Gastroesophageal sphincter (tissue), 4 donors: ENCODE measurements at places on chromosomes 7 and 10.

GRCh38 chr10:73228247-73228646, 18.8 kb downstream of the DNAJC9 start:
- no peak for ATAC-seq

GRCh38 chr10:62374862-62375710, 917 bp downstream of the ZNF365 start:
- ATAC-seq = no peak

DNA sequence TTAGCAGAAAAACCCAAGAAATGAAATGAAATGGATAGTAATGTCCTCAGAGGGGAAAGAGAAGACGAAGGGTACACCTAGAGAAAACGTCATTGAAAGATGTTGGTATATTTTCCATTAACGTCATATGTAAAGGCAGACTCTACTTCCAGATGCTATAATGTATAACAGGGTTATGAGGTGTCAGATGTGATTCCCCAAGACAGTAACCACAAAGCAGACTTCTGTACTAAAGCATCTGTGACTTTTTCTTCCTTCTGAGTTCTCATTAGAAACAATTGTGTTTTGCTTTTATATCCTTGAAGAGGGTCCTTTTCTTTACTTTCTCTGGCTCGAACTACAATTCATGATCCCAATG, 37.4 kb downstream of the LRRC72 start:
- no peak for ATAC-seq

- ATAC-seq = no peak
Observed at GRCh38 chr10:79049931-79050895, 18.6 kb upstream of the ZMIZ1 start.

DNA sequence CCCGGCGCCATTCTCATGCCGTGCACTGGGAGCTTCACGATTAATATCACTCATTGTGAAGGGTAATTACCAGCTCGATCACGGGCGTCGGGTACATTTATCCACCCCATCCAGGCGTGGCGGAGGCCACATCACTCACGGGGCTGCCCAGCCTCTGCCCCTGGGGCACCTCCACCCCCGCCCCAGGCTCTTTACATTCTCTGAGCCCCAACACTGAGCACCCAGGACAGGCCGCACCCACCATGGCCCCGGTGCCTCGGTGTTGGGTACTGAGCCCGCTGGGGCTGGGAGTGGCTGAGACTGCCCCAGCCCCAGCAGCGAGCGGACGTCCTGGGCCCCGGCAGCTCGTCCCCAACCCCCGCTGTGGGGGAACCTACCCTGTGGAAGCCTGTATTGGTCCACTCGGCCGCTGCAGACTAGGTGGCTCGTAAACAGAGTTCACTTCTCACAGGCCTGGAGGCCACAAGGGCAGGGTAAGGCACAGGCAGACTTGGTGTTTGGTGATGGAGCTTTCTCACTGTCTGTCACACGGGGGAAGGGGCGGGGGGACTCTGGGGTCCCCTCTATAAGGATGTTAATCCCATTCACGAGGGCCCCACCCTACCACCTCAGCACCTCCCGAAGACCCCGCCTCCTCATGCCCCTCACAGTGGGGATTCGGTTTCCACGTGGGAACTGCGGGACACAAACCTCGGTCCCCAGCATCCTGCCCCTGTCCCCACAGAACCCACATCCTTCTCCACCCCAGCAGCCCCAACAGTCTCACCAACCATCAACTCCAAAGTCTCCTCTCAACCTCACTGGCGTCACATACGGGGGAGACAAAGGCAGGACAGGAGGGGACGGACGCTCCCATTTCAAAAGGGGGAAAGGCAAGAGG, 184.1 kb downstream of the ELFN1 start:
- no peak for ATAC-seq

DNA sequence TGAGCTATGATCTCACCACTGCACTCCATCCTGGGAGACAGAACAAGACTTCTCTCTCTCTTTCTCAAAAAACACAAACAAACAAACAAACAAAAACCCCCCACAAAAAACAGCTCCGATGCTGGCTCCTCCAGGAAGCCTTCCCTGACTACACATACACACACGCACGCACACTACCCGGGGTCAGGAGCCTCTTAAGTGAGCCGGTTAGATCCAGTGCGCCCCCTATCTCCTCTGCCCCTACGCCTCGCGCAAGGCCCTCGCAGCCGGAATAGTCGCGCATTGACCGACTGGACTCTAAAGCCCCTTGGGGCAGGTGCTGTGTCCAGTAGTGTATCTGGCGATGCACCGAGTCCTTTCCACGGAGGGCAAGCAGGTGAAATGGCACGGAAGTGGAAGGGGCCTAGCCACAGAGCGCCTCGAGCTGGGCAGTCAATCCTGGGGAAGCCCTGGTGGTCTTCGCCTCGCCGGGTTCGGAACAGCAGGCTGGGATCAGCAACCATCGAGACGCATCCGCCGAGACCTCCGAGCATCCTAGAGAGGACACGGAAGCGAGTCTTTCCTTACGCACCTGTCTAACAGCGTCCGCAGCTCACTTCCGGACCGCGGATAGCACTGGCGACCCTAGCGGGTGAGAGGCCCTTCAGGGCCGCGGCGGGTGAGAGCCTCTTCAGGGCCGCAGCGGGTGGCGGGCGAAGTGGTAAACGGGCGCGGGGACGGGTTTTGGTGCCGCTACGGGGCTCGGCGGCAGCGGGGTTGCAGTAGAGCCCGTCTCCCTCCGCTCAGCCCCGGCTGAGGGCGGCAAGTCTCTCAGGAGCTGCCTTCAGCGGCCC, at the start of gene ZSCAN25:
Gene ZSCAN25 (plus strand): TSS at position 588 of the 833 bp plus-strand sequence. CDS start 2,661 bp downstream, outside the sequence.
- ATAC-seq = peak; percentile 97

DNA sequence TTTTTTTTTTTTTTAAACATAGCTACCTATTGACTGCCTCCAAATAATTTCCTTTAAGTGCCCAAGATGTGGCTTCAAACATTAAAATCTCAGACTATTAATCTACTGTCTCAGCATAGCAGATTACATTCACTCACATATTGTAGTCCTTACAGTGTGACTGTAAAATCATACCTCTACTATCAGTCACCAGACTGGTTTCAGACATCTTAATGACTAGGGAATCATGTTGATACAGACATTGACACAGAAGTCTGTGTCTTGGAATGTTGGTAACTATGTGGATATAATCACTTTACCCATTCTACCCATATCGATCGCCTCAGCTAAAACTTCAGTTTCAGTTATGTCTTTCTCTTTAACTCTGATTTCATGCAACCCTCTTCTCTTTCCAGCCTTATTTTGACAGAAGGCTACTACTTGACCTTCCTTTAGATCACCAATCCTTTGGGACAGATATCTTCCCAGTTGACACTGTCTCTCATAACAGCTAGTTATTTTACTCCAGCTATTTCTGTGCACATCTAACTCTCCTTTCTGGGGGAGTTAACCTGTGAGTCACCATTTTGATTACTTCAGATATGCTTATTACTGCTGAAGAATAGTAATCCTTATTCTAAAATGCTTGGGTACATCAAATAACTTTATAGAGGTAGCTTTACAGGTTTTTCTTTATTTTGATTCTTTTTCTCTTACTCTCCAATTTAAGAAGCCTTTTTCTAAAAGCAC, 7.0 kb downstream of the TNKS2 start:
- ATAC-seq = no peak

GRCh38 chr7:53965716-53966115, 576.5 kb upstream of the VSTM2A start:
- ATAC-seq = no peak

- no peak for ATAC-seq
Observed at GRCh38 chr7:79050603-79051002, 402.9 kb downstream of the MAGI2 start.

- no peak for ATAC-seq
Observed at GRCh38 chr10:102564209-102564834, 60.5 kb downstream of the SUFU start.

GRCh38 chr7:28718545-28718944, 239.6 kb downstream of the TRIL start:
- ATAC-seq = no peak

DNA sequence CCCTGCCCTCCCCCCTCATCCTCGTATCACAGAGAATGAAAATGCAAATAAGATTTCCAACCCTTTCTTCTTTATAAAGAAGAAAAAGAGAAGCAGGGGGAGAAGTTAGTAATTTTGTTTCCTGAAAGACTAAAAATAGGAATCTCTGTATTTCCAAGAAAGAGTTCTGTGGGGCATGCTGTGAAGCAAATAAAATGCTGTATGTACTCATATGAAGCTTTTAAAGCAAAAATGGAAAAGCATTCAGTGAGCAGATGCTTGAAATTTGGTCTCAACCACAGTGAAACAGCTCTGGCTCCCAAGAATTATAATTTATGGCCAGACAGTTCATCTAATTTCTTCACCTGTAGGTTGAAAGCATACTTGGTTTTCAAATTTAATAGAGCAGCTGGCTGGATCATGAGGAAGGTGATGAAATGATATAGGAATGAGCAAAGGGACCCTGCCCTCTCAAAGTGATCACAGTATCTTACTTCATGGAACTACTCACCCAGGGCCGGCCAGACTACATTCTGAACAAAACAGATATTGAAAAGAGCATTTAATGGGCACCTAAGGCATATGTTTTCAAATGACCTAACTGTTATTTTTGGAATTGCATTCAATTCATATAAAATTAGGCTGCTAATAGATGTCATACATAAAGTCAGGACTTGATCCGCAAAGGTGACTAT, 31.4 kb downstream of the SVIL start:
- no peak for ATAC-seq

GRCh38 chr10:97456686-97457065, 10.7 kb downstream of the ZDHHC16 start:
- ATAC-seq = no peak

- no peak for ATAC-seq
Observed at GRCh38 chr7:39952374-39952773, 2.3 kb downstream of the CDK13 start.

DNA sequence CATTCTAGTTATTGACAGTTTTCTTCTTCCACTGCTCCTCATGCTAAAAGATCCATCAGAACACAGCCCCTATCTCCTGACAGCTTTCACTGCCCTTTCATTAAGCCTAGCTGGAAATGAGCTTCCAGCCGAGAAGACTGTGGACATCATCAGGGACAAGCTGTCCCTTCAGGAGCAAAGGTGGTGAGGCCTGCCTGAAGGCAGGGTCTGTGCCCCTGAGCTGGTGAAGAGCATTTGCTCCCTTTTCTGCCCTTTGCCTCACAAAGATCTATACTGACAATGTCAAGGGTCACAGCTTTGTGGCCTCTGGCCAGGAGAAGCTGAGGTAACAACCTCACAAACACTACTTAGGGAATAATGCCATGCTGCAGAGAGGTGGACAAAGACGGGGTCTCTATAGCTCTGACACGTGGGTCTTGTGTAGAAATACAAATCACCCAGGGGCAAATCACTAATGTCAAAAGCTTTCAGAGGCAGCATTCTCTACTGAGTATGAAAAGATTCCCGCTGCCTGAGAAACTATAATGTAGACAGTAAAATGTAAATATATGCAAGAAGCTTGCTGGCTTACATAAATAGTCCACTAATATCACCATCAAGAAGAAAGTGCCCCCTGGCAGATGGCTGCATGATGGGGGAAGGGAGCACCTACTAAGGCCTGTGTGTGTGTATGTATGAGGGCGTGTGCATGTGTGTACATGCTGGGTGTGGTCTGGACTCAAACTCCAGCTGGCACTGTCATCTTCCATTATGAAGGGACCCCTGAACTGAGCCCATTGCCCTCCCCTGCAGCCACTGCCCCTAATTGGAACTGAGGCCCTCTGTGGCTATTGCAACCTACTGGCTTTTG, 55.8 kb downstream of the HBP1 start:
- no peak for ATAC-seq

GRCh38 chr10:103763374-103764202, 91.8 kb downstream of the SH3PXD2A start:
- no peak for ATAC-seq

DNA sequence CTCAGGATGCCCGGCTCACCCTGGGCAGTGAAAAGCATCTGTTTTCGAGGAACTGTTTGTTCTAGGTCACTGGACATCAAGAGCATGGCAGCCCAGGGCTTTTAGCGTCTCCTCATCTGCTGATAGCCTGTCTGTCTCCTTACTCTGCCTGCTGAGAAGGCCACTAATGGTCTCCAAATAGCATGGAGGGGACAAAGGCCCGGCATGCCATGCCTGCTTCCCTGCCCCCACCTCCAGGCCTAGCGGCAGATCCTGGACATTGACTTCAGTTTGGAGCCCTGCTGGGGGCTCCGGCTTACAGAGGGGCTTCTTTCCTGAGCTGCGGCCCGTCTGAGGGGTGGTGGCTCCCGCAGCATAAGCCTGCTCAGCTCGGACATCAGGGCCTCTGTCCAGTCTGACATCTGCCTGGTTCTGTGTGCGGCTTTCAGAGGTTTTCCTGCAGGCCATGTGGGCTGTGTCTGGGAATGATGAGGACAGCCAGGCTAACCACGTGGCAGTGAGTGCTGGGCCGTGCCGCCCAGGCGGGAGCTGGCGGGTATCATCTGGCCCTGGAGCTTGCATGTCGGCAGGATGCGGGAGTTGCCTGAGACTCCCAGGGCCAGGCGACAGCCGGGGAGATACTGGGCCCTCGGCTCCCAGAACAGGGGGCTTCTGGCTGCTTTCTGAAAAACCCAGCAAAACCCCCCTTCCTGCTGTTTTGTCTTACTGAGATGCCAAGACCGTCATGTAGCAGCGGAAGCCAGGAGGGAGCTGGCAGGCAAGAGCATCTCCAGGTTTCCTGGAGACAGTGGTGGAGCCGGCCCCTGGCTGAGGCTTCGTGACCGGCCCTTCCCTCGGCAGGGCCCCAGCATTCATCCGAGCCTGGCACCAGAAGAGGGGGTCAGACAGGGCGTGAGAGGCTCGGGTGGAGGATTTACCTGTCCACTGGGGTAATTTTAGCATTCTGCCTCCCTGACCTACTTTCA, 9.2 kb downstream of the PFKFB3 start:
- peak; percentile 89 for ATAC-seq

DNA sequence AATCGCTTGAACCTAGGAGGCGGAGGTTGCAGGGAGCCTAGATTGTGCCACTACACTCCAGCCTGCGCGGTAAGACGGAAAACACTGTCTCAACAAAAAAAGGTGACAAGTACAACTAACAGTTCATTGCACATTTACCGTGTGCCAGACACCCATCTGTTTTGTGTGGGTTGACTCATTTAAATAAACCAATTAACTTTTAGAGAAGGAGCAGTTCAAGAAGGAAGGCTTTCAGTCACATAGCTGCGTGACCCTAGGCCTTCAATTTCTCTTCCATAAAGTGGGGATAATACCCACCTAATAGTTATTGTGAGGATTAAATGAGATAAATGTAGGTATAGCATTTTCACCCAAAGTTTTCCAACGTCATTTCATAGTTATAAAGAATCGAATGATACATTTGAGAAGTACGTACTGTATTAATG, 52.3 kb upstream of the KDM7A start:
- no peak for ATAC-seq

DNA sequence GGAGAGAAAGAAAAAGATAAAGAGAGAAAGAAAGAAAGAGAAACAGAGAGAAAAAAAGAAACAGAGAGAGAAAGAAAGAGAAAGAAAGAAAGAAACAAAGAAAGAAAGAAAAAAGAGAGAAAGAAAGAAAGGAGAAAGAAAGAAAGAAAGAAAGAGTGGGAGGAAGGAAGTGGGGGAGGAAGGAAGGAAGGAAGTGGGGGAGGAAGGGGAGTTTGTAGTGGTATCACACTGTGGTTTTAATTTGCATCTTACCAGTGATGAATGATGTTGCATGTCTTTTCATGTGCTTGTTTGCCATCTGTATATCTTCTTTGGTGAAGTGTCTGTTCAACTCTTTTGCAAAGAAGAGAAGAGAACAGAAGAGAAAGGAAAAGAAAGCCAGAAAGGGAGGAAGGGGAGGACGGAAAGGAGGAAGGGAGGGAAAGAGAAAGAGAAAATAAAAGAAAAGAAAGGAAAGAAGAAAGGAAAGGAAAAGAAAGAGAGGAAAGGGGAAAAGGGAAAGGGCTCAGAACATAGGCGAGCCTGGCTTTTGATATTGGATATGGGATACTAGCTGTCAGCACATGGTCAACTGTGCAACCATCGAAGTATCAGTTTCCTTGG, 79.2 kb upstream of the FRMD4A start:
- ATAC-seq = no peak
